Retina (tissue), 1 donor: ENCODE measurements at places on chromosomes 2 and 18.

DNA sequence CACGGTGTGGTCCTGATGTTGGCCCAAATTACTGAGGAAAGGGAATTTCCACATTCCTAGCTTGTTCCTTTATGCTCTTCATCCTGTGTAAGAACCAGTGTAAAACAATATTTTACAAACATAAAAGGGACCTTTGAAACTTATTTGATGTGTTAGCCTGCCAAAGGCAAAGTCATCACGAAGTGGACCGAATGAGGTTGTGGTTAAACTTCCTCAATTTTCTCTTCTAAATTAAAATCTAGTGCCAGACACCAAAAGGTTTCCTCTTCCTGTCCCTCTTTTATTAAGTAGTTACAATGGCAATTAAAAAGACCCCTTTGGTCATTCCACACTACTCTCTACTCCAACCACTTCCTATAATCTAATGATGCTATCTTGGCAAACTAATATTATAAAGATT is 279.8 kb downstream of the AFF3 start:
- DNase-seq, result no peak

GRCh38 chr2:168801961-168802858 is at the start of gene NOSTRIN:
TSS of gene NOSTRIN (plus strand) at chr2:168802637. CDS start at chr2:168802647, 10 bp downstream.
- no peak for DNase-seq

- no peak for DNase-seq
Observed at GRCh38 chr18:22964116-22964515, 31.0 kb downstream of the RBBP8 start.

- no peak for DNase-seq
Observed at GRCh38 chr2:61536180-61536571, 2.0 kb downstream of the XPO1 start.

- DNase-seq, result no peak
Observed at GRCh38 chr2:46535360-46535759, 56.0 kb downstream of the TMEM247 start.

DNA sequence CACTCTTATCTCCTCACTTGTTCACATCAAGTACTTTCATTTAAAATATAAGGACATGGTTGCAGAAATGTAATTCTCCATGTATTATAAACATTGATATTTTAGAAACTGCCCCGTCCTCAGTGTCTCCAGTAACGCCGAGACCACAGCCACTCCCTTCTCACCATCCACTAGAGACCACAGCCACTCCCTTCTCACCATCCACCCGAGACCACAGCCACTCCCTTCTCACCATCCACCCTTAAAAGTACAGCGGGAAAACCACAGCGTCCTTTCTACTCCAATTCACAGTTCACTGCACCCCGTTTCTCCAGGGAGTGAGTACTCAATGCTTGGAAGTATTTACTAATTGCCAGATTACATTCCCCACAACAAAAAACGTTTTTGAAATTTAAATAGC is 1452.2 kb upstream of the ACVR2A start:
- DNase-seq, result no peak

DNA sequence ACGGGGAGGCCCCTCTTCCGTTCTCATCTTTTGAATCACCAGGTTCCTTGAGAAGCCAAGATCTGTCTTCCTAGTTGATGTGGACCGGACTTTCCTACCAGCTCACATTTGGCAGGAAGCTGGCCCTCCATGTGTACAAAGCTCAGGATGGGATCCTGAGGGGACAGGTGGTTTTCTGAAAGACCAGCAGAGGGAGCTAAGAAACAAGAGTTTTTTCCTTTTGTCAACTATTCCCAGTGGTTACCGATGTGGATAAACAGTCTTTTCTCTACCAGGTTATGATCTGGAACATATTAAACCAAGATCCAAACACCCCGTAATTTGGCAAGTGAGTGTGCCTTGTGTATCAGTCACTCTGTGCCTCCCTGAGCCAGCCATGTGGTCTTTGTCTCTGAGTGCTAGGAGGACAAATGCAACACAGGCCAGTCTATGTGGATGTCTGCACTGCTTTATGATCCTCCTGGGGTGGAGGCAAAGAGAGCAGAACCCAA is 25.1 kb upstream of the ARHGAP25 start:
- DNase-seq, result peak; percentile 35

DNA sequence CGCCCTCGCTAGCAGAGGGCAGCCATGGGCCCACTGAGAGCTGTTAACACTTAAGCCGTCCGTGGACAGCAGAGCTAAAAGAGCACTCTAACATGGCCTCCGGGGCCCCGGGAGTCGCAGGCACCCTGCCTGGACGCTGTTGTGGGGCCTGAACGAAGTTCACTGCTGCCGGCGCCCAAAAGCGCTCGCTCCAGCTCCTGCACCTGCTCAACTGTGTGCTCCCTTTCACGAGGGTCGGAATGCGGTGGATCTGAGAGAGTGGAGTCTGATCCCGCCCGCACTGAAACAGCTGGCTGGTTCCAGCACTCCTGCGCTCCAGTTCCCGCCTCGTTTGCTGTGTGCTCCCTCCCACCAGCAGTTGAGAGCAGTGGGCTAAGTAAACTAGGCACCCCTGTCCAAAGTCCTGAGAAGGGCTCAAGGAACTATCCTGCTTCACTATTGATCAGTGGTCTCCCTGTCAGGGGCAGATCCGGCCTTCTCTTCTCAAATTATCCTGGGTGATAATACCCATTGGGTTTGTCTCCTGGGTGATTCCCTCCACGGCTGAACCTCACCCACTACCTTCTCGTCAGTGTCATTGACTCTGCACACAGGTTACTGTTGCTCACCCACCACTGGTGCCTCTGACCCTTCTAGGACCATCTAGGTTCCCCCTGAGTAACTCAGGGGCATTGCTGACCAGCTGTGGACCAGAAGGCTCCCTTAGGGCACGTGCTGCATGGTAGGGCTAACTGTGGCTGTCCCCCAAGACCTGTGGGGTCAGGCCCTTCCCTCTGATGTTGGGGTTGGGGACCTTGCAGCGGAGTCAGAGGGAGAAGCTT is 23.5 kb downstream of the B3GNT7 start:
- no peak for DNase-seq

DNA sequence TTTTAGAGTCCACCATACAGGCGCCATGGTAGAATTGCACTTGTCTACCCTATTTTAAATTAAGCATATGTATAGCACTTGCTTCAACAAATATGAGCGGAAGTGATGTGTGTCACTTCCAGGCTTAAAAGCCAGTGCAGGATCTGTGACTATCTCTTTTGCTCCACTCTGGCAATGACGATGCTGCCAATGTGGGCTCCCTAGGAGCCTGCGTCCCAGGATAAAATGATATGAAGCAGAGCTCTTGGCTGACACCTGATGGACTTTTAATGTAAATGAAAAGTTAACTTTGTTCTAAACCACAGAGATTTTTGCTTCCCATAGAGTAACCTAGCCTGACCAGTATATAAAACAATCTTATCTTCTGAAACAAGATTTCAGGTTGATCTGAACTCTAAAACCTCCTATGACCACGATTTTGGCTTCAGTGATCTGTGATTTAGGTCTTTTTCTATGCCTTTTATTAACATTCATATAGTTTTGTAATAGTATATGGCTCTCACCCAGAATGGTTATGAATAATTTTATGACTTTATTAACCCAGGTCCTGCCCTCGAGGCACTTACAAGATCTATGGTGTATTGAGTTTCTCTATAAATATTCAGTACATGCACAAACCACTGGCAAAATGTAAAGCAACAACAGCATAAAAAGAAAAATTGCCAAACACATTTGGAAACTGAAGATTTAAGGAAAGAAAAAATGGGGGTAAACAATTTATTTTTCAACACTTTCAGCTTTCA is 422.5 kb upstream of the PIK3C3 start:
- DNase-seq, result no peak

DNA sequence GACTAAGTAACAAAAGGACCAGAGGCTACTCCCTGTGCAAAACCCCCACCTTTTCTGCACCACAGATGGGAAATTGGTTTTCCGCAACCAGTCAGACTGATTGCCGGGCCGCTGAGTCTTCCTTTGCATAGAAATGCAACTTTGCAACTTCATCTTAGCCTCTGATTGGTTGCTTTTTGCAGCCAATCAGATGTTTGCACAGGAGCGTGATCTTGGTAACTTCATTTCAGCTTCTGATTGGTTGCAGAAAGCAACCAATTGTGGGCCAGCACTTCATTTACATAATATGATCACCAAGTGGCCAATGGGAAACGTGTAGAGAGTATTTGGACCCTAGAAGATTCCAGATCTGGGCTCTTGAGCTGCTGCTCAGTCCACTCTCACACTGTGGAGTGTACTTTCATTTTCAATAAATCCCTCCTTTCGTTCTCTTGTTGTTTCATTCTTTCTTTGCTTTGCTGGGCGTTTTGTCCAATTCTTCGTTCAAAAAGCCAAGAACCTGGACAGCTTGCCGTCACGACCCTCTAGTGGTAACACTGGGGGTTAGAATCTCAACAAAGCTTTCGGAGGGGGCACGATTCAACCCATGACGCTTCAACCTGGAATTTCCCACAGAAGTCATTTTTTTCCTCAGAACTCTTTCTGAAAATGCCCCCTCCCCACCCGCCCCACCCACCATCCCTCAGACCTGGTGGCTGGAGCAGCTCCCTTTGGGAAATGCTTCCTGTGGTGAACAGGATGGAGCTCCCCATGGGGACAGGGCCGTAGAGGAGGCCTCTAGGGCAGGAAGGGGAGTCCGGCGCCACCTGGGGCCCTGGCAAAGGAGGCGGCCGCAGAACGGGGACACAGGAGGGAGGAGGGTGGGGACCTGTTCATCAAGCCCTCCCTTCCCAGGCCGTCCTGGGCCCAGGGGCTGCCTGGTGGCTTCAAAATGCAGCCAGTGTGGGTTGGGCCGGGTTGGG is 31.8 kb upstream of the KCNF1 start:
- no peak for DNase-seq

DNA sequence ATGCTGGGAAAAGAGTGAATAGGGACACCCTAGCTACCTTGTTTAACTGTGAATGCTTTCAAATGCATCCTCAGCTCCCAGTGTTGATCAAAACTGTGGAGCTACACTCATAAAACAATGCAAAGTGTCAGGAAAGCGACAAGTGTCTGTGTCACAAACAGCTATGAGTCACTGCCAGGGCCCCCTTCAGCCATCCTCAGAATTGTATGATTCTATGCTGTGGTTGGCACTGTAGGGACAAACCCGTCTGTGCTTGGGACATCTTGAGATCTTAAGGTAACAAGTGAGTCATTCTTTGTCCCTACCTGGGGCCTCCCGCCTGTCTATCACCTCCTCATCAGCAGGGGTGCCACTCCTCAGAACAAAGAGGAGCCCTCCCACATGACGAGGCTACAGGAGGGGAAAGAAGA is 42.4 kb downstream of the KLF7 start:
- peak; percentile 75 for DNase-seq

GRCh38 chr2:70988151-70988550 is 6.5 kb downstream of the TEX261 start:
- DNase-seq, result no peak

DNA sequence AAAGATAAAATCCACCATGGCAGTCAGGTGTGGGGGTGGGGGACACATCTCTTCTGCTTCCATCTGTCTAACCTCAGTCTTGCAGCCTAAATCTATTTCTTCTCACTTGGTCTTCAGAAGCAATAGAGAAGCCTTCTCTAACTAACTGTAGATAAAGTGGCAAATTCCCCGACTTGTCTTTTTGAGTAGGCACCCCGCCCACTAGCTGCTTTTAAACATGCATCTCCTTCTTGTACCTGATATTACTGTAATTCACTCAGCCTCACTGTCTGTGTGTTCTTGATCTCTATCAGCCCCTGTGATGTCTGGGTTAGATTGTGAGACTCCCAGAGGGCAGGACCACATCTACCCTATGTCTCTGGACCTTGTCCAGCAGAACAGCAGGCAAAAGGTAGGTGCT is 6.8 kb downstream of the MARCHF4 start:
- no peak for DNase-seq

GRCh38 chr18:3546106-3546505 is 96.1 kb downstream of the TGIF1 start:
- DNase-seq, result no peak

DNA sequence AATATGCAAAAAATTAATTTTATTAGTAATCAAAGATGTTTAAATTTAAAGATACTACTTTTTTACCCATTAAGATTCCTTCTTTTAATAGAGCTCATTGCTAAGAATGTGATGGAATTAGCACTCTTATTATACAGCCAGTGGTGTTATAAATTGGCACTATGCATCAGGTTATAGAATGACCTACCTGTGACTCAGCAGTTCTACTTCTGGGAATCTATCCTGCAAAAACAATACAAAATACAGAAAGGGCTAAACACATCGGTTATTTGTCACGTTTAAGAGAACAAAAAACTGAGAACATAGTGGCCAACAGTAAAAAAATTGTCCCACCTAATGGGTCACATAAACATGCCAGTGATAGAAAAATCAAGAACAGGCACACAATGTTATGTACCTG is 9.4 kb upstream of the ADD2 start:
- DNase-seq, result no peak

DNA sequence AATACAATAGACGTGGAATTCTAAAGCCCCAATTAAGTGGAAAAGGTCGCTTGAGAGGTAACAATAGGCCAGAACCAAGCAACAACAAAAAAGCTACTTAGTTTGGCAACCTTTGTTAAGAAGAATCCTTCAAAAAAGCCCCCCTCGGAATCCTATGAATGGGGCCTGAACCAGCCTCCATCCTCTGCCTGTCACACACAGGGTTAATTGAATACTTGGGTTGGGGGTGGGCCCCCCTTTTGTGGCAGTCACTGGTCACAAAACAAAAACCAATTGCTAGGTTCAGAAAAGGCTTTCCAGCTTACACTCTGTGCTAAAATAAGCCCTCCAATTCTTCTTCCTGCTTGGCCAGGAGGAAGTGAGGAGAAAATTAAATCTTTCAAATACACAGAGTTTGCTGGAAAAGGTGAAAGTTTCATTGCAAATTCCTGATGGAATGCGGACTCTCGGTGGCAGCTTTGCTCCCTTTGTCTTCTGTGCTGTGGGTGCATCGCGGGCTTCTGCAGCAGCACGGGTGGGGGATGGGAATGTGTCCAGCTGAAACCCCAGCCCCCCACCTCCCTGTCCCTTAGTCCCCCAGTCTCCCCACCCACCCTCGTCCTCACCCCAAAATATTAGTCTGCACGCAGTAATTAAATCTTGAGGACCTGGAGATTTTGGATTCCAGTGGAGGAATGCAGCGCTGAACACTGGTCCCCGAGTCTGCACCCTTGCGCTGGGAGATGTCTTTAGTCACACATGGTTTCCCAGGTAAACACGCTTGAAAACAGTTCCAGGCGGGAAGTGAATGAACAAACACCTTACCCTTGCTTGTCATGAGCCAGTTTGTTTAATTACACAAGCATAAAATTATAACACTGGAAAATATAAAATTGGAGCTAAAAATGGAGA is 254.3 kb downstream of the SOX11 start:
- peak; percentile 75 for DNase-seq
